ENCODE measurements at places on chromosomes 5 and 9. TPM values are rescaled to one million over a fixed set of nuclear protein-coding genes. Genes with fewer than 3 reads are reported as not detected.

Gene CLPTM1L
- 62.1 TPM for total RNA-seq

Gene GABRA1
- not detected for total RNA-seq

Gene F2R
- total RNA-seq: 1.4 TPM

Gene NUP188
- total RNA-seq: 102 TPM

Gene ADRA1B
- not detected for total RNA-seq

Gene PCDHGA2
- not detected for total RNA-seq

Gene FRMD3
- 0.35 TPM for total RNA-seq

Gene PIGO
- total RNA-seq: 27.2 TPM

Gene SLC4A9
- total RNA-seq: 0.21 TPM

Gene CDX1
- not detected for total RNA-seq

Gene PTGDS
- total RNA-seq: not detected

Gene TMEM232
- 0.30 TPM for total RNA-seq

Gene PPP2R2B
- total RNA-seq: 0.40 TPM

Gene NOXA1
- total RNA-seq: 0.97 TPM

Gene ENTPD2
- total RNA-seq: 0.19 TPM

Gene PCDHB15
- total RNA-seq: not detected

Gene GFI1B
- total RNA-seq: not detected

Gene CDH6
- total RNA-seq: not detected

Gene GAPVD1
- 41.6 TPM for total RNA-seq

Gene KCNIP1
- total RNA-seq: not detected

Gene ARL14EPL
- total RNA-seq: not detected

Gene LRRC70
- total RNA-seq: 0.64 TPM

Gene GPR150
- total RNA-seq: 0.37 TPM

Gene PTPRD
- total RNA-seq: not detected

Gene TNC
- total RNA-seq: 0.11 TPM

Gene LOX
- total RNA-seq: not detected

Gene PCDHB8
- not detected for total RNA-seq

Gene CATSPER3
- total RNA-seq: 0.69 TPM

Gene ACTBL2
- total RNA-seq: not detected

Gene PCDHGA3
- total RNA-seq: not detected

Gene CSF1R
- 0.41 TPM for total RNA-seq

Gene PCDHGB2
- total RNA-seq: 0.18 TPM

Gene SPINK7
- total RNA-seq: not detected

Gene EGFL7
- 1.4 TPM for total RNA-seq

Gene MAMDC2
- total RNA-seq: not detected

Gene ADAMTS2
- total RNA-seq: not detected

All from activated CD4-positive, alpha-beta T cell treated with anti-CD3 and anti-CD28 coated beads for 36 hours (primary cell).